Pons (tissue), 1 donor: ENCODE measurements at places on chromosomes 13 and 19.

GRCh38 chr13:41054919-41055619 lies 6.2 kb upstream of the WBP4 start:
- DNase-seq = no peak

GRCh38 chr19:45147835-45148676 lies 12.7 kb downstream of the NKPD1 start:
- DNase-seq = no peak

DNA sequence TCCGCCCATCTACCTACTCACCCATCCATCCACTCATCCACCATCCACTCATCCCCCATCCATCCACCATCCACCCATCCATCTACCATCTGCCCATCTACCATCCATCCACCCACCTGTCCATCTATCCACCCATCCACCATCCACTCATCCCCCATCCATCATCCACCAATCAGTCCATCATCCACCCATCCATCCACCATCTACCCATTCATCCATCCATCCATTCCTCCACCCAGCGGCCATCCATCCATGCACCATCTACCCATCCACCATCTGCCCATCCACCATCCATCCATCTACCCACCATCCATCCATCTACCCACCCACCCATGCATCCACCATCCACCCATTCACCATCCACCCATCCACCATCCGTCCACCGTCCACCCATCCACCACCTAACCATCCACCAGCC lies 13.6 kb upstream of the JUND start:
- DNase-seq = no peak

- DNase-seq = no peak
These were observed 112.7 kb upstream of the UBL3 start for GRCh38 chr13:29963089-29963488.

DNA sequence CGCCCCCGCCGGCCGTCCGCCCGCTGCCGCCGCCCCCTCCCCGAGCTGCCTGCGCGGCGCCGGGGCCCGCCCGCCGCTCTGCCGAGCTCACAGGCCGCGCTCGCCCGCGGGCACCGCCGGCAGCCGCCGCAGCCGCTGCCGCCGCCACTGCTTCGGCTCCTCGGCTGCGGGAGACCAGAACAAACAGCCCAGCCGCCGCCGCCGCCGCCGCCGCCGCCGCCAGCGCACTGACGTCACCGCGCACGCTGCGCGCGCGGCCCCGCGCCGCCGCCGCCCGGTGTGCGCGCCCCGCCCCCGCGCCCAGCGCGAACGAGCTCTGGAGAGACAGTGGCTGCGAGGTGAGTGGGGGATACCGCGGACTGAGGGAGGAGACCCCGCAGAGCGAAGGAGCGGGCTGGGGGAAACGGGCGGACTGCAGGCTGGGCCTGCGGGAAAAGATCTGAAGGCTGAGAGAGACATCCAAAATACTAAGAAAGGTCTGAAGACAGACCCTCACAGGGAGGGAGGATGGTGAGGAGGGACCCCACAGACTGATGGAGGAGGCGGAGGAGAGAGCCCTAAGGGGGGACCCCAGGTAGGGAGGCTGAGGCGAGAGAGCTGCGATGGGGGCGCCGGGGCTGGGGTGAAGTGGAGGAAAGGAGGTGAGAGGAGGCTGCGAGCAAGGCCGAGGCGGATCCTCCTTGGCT lies at the start of gene BRD4:
BRD4 (minus strand) TSS at position 229 of the 686 bp plus-strand sequence. CDS start 59,440 bp downstream, outside the sequence.
- no peak for DNase-seq

DNA sequence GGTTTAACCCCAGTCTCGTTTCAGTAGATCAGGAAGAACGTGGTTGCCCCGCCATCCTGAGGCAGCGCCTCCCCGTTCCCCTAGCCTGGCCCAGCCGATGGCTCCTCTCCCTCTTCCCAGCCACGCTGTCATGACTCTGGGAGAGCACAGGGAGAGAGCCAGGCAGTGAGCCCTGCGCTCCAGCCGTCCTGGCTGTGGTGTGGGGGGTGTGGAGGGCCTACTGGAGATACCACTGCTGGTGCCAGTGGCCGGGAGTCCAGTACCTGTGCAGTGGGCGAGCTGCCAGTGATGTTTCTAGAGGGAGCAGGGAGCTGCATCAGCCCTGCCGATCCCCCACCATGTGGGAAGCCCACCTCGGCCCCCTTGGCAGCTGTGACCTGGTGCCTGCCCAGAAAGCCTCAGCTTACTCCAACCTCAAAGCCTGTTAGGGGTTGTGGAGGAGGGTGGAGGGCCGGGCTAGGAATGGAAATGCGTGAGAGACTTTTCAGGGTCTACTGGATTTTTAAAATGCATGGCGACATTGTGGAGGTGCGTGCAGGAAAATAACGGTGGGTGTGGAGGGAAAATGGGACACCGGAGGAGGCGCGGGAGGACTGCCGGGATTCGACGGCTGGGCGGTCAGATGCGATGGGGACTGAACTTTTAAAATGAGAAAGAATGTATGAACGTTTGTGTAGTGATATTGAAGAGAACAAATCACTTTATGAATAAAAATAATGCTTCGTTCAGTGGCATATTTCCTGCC lies 4.9 kb downstream of the TEX29 start:
- DNase-seq = no peak

DNA sequence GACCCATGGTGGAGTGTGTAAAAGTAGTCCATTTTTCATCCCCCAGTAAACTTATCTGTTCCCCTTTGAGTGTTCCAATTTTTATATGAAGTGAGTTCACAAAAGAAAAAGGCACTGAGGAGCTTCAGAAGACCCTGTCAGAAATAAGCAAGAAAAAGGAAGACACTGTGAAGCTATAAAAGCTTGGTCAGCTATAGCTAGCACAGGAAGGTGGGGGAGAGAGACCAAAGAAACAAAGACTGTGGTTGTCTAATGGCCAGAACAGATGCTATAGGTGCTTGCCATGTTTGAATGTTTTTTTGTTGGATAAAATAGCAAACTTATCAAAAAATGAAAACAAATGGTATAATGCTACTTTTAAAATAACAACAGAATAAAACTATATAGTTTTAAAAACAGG lies 46.5 kb downstream of the RCBTB2 start:
- no peak for DNase-seq

- DNase-seq = no peak
These were observed 4.2 kb downstream of the PRR36 start for GRCh38 chr19:7869910-7870511.

- DNase-seq = no peak
These were observed 149.6 kb downstream of the MIPEP start for GRCh38 chr13:23739596-23739995.

GRCh38 chr19:6720369-6721137 lies at the start of gene C3:
Gene C3, minus strand, starts transcription at chr19:6720650. Its CDS starts 61 bp downstream, at chr19:6720589.
- DNase-seq = peak; percentile 73

- DNase-seq = no peak
These were observed 567.7 kb downstream of the GPC6 start for GRCh38 chr13:93794197-93794885.

GRCh38 chr19:49682274-49682673 lies 5.2 kb downstream of the PRMT1 start:
- DNase-seq = no peak

DNA sequence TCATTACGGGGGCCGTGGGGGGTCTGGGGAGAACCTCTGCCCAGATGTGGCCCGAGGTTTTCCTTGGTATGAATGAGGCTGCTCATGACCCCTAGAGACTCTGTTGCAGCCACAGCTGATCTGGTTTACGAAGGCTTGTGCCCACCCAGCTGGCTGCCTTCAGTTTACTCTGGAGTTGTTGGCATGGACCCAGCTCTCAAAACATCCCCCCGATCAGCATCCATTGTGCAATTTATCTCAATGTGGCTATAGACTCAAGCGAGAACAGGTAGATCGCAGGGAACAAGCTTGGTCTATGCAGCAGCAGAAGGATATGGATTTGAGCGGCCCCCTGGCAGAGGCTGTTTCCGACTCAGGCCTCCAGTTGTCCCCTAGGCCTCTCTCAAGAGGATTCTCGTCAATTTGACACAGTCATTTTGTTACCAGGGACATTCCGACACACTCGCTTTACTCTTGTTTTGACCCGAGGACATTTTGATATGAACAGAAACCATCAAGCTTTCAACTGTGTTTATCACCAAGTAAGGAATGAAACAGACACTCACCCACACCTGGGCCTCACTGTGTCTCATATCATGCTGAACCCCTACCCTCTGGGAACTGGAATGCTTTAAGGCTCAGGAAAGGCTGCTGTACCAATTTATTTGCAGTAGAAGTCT lies 161.5 kb downstream of the KATNAL1 start:
- DNase-seq = no peak

DNA sequence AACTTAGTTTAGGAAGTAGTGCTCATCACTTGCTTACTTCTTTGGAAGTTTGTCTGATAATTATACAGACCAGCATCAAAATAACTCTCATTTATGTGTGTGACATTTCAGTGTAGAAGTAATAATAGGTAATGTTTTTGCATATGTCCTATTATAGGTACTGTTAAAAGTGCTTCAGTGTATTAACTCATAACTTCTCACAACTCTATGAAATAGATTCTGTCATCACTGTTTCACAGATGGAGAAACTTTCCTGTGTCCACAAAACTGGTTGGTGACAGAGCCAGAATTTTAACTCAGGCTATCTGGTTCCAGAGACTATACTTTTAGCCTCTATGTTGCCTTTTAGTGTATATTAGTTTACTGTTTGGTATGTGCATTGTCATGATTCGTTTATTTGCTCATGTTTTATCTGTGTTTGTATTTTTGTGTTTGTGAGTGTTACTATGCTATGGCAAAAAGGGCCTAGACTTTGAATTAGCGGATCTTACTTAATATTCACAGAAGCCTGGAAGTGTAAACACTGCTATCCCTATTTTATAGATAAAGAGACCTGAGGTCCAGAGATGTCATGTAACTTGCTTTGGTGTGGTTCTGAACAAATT lies 12.7 kb downstream of the LPAR6 start:
- DNase-seq = no peak

- peak; percentile 14 for DNase-seq
These were observed 11.3 kb downstream of the LILRB4 start for GRCh38 chr19:54674021-54674617.

DNA sequence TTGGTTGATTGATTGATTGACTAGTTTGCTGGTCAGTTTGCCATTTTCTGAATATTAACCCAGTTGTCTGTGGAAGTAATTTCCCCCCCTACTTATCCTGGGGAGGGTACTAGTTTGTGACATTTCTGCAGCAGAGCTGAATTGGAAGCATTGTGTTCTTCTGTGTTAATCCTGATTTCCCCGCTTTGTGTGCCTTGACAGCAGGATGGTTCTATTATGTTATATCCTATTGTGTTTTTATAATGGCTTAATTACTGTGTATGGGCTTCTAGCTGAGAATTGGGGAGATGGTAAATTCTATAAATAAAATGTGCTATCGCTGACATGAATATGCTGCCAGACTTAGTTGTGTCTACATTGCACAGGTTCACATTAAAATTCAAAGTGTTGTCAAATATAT lies 499.7 kb downstream of the COG6 start:
- DNase-seq = peak; percentile 28

- DNase-seq = no peak
These were observed 39.1 kb downstream of the EFNB2 start for GRCh38 chr13:106496072-106496997.

- DNase-seq = no peak
These were observed 43.3 kb downstream of the FLT1 start for GRCh38 chr13:28451482-28452217.

GRCh38 chr19:29917911-29918310 lies 24.1 kb upstream of the URI1 start:
- DNase-seq = no peak

DNA sequence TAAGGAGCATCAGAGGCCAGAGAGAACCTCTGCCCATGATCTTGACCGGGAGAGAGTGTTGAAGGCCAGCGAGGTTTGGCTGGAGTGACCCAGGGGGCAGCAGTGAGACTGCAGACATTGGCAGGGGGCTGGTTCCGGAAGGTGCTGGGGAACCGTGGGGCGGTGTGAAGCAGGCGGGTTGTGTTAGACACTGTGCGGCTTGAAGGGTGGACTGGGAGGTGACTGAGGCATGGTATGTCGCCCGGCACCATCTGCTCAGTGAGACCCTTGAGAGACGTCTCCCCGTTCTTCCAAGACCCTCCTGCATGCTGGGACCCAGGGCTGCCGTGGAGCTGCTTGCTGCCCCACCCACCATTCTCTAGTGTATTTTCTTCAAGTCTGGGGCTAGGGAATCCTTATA lies 24.6 kb downstream of the CARM1 start:
- no peak for DNase-seq

DNA sequence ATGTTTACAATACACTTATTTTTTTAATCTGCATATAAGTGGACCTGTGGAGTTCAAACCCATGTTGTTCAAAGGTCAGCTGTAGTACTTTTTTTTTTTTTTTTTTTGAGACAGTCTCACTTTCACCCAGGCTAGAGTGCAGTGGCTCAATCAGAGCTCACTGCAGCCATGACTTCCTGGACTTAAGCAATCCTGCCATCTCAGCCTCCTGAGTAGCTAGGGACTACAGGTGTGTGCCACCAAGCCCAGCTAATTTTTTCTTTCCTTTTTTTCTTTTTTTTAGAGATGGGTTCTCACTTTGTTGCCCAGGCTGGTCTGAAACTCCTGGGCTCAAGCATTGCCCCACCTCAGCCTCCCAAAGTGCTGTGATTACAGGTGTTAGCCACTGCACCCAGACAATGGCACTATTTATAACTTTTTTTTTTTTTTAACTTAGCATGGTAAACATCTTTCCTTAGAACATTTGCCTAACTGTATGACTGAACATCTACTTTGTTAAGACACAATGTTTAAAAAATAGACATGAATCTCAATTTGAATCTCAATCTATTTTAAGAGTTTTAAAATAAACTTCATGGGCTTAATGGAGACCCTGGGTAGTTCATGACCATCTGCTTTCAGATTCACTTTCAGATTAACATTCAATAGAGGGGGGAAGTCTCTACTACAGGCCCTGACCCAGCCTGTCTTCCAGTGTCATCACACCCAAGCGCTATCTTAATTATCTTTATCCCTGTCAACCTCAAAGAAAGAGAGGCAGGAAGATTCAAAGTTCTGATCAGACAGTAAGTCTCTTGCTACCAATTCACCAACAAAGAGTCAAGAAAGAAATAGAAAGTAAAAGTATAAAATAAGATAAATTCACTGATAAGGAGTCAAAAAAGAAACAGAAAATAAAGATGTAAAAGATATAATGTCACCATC lies 97.7 kb upstream of the DOCK9 start:
- DNase-seq = no peak

DNA sequence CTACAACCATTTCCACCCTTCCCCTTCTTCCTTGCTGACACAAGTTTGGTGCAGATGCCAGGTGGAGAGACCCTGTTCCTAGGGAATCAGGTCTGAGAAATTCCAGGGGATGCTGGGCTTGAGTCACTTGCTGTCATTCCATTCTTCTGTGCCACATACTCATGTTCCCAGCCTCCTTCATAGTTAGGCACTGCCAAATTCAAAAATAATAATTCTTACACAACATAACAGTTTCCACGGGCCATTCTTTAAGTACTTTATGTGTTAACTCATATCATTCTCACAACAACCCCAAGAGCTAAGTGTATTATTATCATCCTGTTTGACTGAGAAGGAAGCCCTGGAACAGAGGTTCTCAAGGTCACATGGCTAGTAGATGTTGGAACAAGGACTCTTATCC lies 27.1 kb upstream of the POMP start:
- DNase-seq = no peak

GRCh38 chr13:79297128-79297527 lies 108.9 kb downstream of the RBM26 start:
- DNase-seq = no peak

- no peak for DNase-seq
These were observed 18.7 kb downstream of the EFNA2 start for GRCh38 chr19:1304197-1304924.
